ENCODE measurements at places on chromosomes 13 and 19. TPM values are rescaled to one million over a fixed set of nuclear protein-coding genes. Genes with fewer than 3 reads are reported as not detected.
A peak's percentile ranks its signal among the peaks of the same experiment; 100 is the strongest.

The ZNF253 gene
- 16.2 TPM for total RNA-seq

The ZNF829 gene
- total RNA-seq: 2.0 TPM

GRCh38 chr19:37691881-37692504 is 27.6 kb downstream of the ZNF607 start:
- peak overlapping the region; percentile 67 for H3K27ac ChIP-seq
- peak overlapping the region; percentile 37 for H3K4me3 ChIP-seq
- no peaks in the 10 kb centered on the region for H3K4me1 ChIP-seq
- no peaks in the 10 kb centered on the region for H3K36me3 ChIP-seq

GRCh38 chr13:33276570-33276969 is 9.0 kb downstream of the STARD13 start:
- no peak overlapping the region for H3K4me3 ChIP-seq
- H3K4me1 ChIP-seq: peaks cover 44% of the 10 kb centered on the region
- H3K27me3 ChIP-seq: no peaks in the 10 kb centered on the region
- H3K36me3 ChIP-seq: no peaks in the 10 kb centered on the region

DNA sequence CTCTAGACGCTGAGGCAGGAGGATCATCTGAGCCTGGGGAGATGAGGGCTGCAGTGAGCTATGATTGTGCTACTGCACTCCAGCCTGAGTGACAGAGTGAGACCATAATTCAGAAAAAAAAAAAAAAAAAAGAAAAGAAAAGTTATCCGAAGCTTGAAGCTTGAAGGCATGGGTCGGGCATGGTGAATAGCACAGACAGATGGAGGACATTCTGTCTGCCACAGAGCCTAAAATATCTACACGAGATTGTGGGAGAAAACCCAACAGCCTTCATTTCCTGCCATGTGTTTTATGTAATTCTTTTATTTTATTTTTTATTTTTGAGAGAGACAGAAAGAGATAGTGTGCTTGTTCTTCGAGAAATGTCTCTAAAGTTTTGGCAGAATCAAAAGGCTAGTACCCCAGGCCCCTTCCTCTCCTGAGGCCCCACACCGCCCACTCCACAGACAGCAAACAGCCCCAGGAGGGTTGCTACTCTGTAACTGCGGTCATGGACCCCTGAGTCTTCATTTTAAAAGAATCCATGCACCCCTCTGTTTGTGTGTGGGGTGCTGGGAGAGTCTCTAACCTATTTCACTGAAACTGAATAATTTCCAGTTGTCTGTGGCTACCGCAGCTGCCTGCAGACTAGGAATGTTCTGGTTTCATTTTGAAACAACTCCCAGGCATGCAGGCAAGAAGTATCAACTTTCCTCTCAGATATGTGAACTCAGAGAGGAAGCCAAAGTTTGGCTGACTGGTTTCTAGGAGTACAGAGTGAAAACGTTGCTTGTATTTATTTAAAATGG is 38.4 kb upstream of the RCBTB2 start:
- peak; percentile 38 for DNase-seq
- no peaks in the 10 kb centered on the region for H3K27me3 ChIP-seq
- peak overlapping the region; percentile 88 for H3K27ac ChIP-seq

DNA sequence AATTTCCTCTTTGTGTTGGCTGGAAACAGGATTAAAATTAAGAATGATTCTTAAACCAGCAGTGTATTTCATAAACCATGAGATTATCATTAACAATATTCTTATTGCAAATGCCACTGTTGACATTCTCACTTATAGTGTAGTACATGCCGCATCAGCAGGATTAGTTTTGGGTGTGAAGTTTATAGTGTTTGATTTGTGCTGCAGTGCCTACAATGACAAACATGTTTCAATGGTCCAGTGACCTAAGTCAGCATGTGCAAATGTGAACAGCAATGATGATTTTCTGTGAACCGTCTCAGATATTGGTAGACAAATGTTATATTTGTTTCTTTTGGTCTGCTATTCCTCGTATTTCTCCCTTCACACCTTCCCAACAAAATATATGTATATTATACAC is 49.8 kb upstream of the TDRD3 start:
- no peak overlapping the region for H3K4me3 ChIP-seq
- no peaks in the 10 kb centered on the region for H3K4me1 ChIP-seq
- H3K36me3 ChIP-seq: no peaks in the 10 kb centered on the region
- no peaks in the 10 kb centered on the region for H3K27me3 ChIP-seq
- H3K27ac ChIP-seq: no peak overlapping the region
- no peak for DNase-seq

- no peaks in the 10 kb centered on the region for H3K36me3 ChIP-seq
- DNase-seq: no peak
- no peaks in the 10 kb centered on the region for H3K27me3 ChIP-seq
- H3K27ac ChIP-seq: no peak overlapping the region
Observed at GRCh38 chr19:37986048-37986750, 79.2 kb downstream of the SIPA1L3 start.

The CEACAM16 gene
- 0.73 TPM for total RNA-seq

GRCh38 chr13:51271528-51272085 is 49.4 kb downstream of the FAM124A start:
- no peaks in the 10 kb centered on the region for H3K36me3 ChIP-seq
- DNase-seq: no peak
- no peaks in the 10 kb centered on the region for H3K4me1 ChIP-seq
- H3K27me3 ChIP-seq: no peaks in the 10 kb centered on the region
- no peak overlapping the region for H3K27ac ChIP-seq
- H3K4me3 ChIP-seq: no peak overlapping the region

- H3K4me1 ChIP-seq: no peaks in the 10 kb centered on the region
- DNase-seq: no peak
- no peak overlapping the region for H3K27ac ChIP-seq
- H3K4me3 ChIP-seq: no peak overlapping the region
- H3K36me3 ChIP-seq: no peaks in the 10 kb centered on the region
- no peaks in the 10 kb centered on the region for H3K27me3 ChIP-seq
Observed at GRCh38 chr13:84096216-84096615, 213.9 kb upstream of the SLITRK1 start.

The GNA15 gene
- 0.24 TPM for total RNA-seq

DNA sequence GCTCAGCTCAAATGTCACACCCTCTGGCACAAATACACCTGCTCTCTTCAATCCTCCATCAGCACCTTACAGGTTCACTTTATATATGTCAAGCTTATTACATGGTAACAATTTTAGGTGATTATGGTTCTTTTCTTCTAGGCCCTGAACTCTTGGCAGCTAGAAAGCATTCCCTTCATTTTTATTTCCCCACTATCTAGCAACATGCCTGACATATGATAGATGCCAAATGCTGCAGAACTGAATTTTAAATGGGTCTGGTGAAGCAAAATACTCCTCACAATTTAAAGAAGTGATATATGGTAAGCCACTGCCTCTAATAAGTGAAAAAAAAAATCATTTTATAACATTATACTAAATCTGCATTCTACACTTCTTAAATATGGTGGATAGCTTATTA is 95.2 kb downstream of the USP12 start:
- DNase-seq: no peak
- no peaks in the 10 kb centered on the region for H3K36me3 ChIP-seq
- no peaks in the 10 kb centered on the region for H3K4me1 ChIP-seq

DNA sequence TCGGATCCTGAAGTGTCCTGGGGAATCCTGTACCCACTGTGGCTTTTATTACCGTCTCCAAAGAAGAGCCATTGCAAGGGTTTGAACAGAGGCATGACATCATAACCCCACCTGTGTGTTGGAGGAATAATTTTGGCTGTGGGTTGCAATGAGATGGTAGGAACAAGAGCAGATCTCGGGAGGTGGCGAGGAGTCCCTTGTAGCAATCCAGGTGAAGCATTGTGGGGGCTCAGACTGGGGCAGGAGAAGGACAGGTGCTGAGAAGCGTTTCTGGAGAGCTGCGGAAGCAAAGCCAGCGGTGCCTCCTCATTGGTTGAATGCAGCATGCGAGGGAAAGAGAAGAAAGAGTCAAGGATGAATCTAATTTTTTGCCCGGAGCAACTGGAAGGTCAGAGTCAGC is 382.4 kb downstream of the EFNB2 start:
- no peaks in the 10 kb centered on the region for H3K27me3 ChIP-seq
- H3K27ac ChIP-seq: no peak overlapping the region
- no peak overlapping the region for H3K4me3 ChIP-seq
- peaks cover 13% of the 10 kb centered on the region for H3K4me1 ChIP-seq

DNA sequence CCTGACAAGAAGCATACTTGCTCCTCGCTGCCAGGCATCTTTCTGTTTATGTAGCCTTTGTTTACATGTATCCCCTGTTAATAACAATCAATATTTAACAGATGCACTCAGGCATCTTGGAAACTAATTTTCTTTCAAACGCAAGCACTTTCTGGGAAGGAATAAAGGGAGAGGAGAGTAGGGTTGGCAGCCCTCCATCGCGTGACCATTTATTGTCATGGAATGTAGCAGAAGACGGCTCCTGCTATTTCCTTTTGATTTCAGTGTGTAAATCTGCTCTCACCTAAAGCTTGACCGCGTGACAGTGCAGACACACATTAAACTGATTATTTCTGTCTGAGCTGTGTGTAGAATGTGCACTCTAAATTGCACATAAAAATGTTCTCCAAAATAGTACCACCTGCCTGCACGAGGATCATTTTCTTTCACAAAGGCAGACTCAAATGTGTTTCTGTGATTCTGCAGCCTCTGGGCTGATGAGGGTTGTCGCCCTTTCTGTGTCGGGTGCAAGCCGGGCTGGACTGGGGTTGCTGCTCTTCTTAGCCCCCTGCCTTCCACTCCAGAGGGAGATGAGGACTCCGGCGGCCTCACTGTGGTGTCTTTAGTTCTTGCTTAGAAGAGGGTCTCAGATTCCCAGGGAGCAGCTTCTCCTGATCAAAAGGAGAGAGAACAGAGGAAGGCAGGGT is 223.5 kb upstream of the MAB21L1 start:
- peak overlapping the region; percentile 96 for H3K27ac ChIP-seq
- no peaks in the 10 kb centered on the region for H3K36me3 ChIP-seq
- DNase-seq: peak; percentile 76
- H3K27me3 ChIP-seq: no peaks in the 10 kb centered on the region

The CCDC70 gene
- total RNA-seq: not detected

The HCST gene
- 0.97 TPM for total RNA-seq

GRCh38 chr13:111474136-111475002 is 153.9 kb downstream of the TEX29 start:
- H3K4me3 ChIP-seq: no peak overlapping the region
- no peaks in the 10 kb centered on the region for H3K27me3 ChIP-seq
- H3K4me1 ChIP-seq: no peaks in the 10 kb centered on the region
- H3K36me3 ChIP-seq: no peaks in the 10 kb centered on the region
- peak; percentile 66 for DNase-seq
- H3K27ac ChIP-seq: no peak overlapping the region

GRCh38 chr13:84130495-84131114 is 248.3 kb upstream of the SLITRK1 start:
- H3K36me3 ChIP-seq: no peaks in the 10 kb centered on the region
- no peak overlapping the region for H3K27ac ChIP-seq
- no peaks in the 10 kb centered on the region for H3K4me1 ChIP-seq
- H3K27me3 ChIP-seq: no peaks in the 10 kb centered on the region
- DNase-seq: no peak

The LRP3 gene
- total RNA-seq: 35.1 TPM

The ADAT3 gene
- 5.3 TPM for total RNA-seq

The PCSK4 gene
- total RNA-seq: 7.7 TPM

The GJB2 gene
- 6.1 TPM for total RNA-seq

GRCh38 chr19:10617409-10618121 is 7.8 kb upstream of the SLC44A2 start:
- peak; percentile 58 for DNase-seq
- no peaks in the 10 kb centered on the region for H3K36me3 ChIP-seq
- H3K27ac ChIP-seq: peak overlapping the region; percentile 80
- H3K4me3 ChIP-seq: no peak overlapping the region
- H3K27me3 ChIP-seq: no peaks in the 10 kb centered on the region

The LYPD5 gene
- 0.20 TPM for total RNA-seq

DNA sequence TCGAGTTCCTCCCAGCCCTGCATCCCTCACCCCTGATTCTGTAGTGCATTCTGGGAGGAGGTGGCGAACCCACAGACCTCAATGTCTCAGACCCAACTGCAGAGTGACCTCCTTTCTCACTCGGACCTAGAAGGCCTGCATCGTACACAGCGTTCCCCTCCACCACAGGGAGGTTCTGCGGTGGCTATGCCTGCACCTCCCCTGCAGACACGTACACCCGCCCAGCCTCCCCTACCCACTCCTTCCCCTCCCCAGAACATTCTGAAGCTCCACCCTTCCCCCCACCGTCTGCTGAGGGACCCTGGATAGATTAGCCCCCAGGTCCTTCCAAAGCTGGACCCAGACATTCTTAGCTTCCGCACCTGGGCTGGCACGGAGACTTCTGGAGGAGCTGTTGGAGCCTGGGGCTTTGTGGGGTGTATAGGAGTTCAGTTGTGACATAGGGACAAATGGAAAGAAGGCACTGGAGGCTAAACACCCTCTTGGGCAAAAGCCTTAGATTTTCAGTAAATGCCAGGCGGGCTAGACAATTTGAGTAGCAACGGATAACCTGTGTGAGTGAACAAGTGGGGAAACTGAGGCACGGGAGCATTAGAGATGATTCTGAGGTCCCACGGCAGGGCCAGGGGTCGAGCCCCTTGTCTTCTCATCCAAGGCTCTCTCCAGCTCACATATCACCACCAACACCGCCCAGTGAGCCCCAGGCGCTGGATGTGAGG is 420 bp upstream of the FSD1 start:
- no peak overlapping the region for H3K27ac ChIP-seq
- H3K36me3 ChIP-seq: no peaks in the 10 kb centered on the region
- H3K27me3 ChIP-seq: no peaks in the 10 kb centered on the region
- no peak for DNase-seq
- no peak overlapping the region for H3K4me3 ChIP-seq

GRCh38 chr13:112144616-112145550 is 77.9 kb downstream of the SOX1 start:
- no peak for DNase-seq
- H3K4me3 ChIP-seq: no peak overlapping the region
- no peaks in the 10 kb centered on the region for H3K36me3 ChIP-seq
- no peak overlapping the region for H3K27ac ChIP-seq

GRCh38 chr13:73608157-73608516 is 526.1 kb downstream of the KLF12 start:
- no peak for DNase-seq
- no peaks in the 10 kb centered on the region for H3K36me3 ChIP-seq
- no peaks in the 10 kb centered on the region for H3K27me3 ChIP-seq
- H3K4me3 ChIP-seq: no peak overlapping the region

DNA sequence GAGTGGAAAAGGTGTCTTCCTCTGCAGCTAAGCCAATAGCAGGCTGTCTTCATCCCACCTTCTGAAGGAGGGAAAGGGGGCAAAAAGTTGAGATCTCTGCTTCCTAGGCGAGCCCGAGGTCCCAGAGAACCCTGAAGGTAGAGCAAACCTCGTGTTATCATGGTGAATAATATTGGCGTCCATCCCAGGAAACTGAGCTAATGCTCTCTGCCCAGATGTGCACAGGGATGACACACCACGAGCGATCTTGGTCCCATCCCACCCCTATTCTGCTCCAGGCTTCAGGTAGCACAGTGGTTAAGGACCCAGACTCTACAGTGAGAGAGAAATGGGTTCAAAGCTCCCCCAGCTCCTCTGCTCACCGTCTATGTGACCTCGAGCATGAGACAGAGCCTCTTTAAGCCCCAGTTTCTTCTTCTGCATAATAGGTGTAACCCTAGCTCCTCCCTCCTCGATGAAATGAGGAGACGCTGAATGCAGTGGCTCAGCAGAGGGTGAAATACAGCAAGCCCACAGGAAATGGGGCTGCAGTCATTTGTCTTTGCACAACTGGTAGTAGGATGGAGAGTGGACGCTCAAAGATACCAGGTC is 9.9 kb upstream of the CEACAM20 start:
- H3K4me1 ChIP-seq: no peaks in the 10 kb centered on the region
- DNase-seq: no peak
- H3K4me3 ChIP-seq: no peak overlapping the region
- no peak overlapping the region for H3K27ac ChIP-seq

- no peaks in the 10 kb centered on the region for H3K27me3 ChIP-seq
- no peaks in the 10 kb centered on the region for H3K36me3 ChIP-seq
- no peak for DNase-seq
- H3K4me3 ChIP-seq: no peak overlapping the region
Observed at GRCh38 chr19:31300422-31300821, 48.8 kb downstream of the TSHZ3 start.
